GDM1 (cell line): ENCODE measurements at places on chromosomes 3 and 15.
A peak's percentile ranks its signal among the peaks of the same experiment; 100 is the strongest.

DNA sequence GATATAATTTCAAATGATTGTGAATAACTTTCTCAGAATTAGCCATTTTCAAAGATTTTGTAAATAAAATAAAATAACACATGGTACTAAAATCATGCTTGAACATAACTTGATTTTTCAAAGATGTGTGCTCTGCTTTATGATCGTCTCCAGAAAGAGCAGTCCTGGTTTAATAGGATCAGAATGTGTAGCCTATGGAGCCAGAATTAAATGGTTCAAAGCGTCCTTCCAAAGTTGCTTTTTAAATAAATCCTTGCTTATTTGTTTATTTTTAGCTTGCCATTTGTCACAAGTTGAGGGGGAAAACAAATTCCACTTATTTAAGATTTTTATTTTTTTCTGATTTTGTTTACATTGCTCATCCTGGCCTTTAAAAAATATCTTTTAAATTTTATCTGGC, 123.7 kb upstream of the SPRED1 start:
- DNase-seq: no peak

DNA sequence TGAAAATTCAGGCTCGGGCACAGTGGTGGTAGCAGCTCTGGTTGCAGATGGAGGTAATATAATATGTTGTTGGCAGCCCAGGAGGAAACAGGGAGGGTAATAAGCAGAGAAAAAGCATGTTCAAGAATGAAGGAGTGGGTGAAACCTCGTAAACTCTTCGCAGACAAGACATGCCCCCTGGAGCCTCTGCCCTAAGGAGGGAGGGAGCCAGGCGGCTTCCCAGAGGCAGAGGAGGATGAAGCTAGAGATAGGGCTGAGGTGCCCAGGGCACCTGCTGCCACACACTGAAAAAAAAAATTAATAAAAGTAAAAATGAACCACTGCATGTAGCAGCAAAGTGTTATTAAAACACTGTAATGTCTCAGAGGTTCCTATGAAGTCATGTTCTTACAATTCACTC, 137.3 kb downstream of the FOXP1 start:
- no peak for DNase-seq

- DNase-seq: no peak
These were observed 57.3 kb downstream of the LINGO1 start for GRCh38 chr15:77575203-77575934.

GRCh38 chr15:68704496-68705021, 116.1 kb downstream of the ANP32A start:
- no peak for DNase-seq

DNA sequence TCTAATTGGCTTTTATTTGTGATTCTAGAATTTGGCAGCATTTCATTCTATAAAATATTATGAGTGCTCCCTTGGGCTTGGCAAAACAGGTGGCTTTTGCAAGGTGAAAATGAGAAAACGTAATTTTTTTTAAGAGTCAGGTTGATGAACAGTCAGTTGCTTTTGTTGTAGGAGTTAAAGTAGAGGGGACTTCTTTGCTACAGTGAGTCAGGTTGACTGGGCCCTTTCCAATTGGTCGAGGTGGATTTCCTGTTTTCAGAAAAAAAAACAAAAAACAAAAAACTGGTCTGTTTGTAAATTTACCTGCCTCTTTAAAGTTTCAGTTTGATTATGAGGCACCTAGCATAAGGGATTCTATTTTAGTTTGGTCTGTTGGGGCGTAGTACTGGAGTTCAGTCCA, 1469.4 kb upstream of the GBE1 start:
- DNase-seq: no peak

- DNase-seq: peak; percentile 41
These were observed 25.8 kb downstream of the OXNAD1 start for GRCh38 chr3:16290827-16291196.

GRCh38 chr3:79737530-79737929, 30.3 kb downstream of the ROBO1 start:
- DNase-seq: no peak

DNA sequence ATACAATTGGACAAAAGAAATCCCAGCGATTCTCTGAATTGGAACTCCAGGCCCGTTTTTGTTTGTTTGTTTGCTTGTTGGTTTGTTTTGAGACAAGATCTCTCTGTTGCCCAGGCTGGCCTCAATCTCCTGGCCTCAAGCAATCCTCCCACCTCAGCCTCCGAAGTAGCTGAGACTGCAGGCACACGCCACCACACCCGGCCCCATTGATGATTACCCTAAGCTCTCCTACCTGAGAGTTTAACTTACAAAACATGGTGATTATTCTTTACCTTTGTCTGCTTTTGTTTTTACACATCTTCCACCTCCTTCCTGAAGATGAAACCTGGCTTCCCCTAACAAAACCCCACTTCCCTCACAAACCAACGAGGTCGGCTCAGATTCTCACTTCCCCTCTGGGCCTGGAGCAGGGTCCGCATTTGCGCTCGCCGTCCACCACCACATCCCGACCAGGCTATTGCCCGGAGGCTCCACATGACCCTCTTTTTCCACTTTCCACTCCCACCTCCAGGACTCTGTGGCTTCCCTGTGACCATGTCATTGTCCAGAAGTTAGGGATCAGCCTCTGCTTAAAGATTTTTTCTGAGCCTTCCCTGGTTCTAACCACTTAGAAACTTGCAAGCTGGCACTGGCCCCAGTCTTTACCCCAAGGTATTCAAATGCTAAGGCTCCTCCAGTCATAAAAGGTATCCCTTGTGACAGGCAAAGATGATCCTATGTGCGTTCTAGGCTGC, 14.8 kb downstream of the KLHL6 start:
- no peak for DNase-seq

DNA sequence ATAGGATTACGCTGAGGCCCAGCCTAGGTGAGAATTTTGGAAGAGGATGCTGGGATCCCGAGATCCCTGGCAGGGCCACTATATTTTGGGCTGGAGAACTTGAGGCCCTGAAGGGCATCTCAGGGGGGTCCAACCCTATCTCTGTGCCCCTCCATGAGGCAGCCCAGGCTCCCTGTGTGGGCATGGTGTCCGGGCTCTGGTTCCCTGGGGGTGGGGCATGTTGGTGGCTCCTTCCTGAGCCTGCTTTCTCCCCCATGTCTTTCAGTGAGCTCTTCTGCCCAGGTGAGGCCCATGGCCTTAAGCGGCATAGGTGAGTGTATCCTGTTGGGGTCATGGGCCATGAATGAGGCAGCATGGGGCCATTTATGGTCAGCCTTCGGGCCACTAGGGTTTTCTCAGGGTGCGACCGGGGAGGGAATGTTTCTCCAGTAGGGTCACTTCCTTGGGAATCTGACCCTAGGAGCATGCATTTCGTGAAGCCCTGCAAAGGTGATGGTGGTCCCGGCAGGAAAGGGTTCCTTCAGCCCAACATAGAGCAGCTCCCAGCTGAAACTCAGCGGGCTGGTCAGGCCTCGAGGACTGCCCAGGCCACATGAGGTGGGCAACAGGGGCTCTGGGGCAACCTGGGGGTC, 191.3 kb downstream of the UBE3A start:
- DNase-seq: no peak

GRCh38 chr3:153463895-153464294, 301.9 kb downstream of the RAP2B start:
- no peak for DNase-seq

DNA sequence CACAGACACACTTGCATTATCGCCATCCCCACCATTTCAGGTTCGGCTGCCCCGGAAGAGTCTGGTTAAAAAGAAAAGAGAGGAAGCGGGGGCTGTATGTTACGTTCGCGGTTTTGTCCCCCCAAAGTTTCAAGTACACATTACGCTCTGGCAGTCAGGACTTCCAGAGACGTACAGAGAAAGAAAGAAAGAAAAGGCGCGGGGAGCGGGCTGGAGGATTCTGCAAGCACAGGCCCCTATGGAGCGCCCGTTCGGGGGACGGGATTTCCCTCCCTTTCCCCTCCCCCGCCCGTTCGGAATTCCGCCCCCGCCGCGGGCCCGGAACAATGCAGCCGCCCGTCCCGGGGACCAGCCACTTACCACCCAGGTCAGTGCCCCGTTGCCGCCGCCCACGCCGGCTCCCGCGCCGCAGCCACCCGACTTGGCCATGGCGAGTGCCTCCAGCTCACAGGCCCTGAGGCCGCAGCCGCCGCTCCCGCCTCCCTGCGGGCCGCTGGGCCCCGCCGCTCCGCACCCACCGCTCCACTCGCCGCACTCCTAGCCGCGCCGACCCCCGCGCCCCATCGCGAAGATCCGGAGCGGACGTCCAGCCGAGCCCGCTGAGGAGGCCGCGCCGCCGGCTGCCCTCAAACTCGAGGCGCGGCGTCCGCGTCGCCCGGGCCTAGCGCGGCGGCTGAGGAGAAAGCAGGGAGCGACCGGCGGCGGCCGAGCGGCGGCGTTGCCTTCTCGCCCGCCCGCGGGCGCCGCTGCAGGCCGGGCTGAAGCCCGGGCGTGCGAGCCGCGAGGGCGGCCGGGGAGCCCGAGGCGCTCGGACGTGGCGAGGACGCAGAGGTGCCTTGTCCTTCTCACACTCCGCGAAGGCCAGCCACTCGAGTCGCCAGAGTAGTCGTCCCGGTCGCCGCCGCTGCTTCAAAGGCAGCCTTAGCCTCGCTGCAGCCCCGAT, 567 bp downstream of the TOP2B start:
- peak; percentile 18 for DNase-seq

- no peak for DNase-seq
These were observed 6.7 kb downstream of the BCL2L10 start for GRCh38 chr15:52105846-52106245.

DNA sequence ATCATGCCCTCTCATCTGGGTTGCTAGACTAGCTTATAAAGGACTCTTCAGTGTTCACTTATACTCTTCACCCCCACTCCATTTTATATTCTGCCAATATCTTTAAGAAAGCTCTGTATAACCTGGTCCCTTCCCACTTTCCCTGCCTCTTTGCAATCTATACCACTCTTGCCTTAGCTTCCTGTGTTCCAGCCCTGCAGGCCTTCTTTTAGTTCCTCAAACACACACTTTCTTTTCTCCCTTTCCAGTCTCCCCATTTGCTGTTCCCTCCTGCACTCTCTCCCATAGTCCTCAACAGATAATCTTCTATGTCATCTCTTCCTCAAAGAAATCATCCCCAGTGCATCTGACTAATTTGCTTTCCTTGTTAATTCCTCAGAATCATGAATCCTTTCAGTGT, 28.7 kb downstream of the SENP8 start:
- DNase-seq: no peak

GRCh38 chr3:36814066-36814717, 49.8 kb upstream of the DCLK3 start:
- DNase-seq: no peak

GRCh38 chr15:79598639-79599038, 166.5 kb downstream of the MINAR1 start:
- DNase-seq: no peak

- no peak for DNase-seq
These were observed 12.9 kb downstream of the DZIP3 start for GRCh38 chr3:108602249-108602934.

- DNase-seq: no peak
These were observed 273.0 kb downstream of the DIPK2A start for GRCh38 chr3:144244662-144245061.

DNA sequence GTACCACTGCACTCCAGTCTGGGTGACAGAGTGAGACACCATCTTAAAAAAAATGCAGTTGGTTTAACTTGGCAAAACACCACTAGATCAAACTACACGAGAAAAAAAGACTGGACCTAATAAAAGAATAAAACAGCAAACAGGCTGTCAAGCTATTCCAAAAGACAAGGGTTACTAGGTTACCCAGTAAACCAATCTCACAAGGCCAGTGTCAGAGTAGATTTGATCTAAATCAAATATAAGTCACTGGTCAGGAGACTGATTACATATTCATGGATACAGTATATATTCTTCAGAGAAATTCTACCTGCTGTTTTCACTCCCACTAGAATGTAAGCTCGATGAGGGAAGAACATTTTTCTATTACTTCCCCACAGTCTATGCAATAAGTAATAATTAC, 2.5 kb upstream of the GANC start:
- DNase-seq: no peak

- no peak for DNase-seq
These were observed 81.5 kb downstream of the CHST2 start for GRCh38 chr3:143201045-143201444.

DNA sequence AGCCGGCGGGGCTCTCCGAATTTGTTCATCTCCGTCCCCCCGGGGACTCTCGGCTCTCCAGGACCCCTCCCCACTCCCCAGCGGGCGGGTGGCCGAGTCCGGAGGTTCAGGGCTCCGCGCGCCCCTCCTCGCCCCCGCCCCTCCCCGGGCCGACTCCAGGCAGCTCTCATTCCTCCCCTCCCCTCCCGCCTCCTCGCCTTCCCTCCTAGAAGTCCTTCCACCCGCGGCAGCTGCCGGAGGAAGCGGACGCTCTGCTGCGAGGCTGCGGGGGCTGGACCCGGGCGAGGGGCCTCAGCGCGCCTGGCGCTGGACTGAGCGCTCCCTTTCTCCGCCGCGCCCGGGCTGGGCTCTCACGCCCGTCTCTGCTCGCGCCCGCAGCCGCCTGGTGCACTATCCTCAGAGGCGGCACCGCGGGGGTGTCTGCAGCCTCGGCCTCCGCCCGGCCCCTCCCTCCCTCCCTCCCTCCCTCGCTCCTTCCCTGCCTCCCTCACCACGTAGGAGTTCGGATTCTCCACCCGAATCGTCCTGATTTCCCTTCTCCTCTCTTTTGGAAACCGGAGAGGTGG, at the start of gene ROBO2:
Gene ROBO2, plus strand, starts transcription at position 494 of the 566 bp plus-strand sequence. CDS start 687 bp downstream, outside the sequence.
- DNase-seq: peak; percentile 19

GRCh38 chr3:134092208-134092701, 62.5 kb upstream of the SLCO2A1 start:
- no peak for DNase-seq

DNA sequence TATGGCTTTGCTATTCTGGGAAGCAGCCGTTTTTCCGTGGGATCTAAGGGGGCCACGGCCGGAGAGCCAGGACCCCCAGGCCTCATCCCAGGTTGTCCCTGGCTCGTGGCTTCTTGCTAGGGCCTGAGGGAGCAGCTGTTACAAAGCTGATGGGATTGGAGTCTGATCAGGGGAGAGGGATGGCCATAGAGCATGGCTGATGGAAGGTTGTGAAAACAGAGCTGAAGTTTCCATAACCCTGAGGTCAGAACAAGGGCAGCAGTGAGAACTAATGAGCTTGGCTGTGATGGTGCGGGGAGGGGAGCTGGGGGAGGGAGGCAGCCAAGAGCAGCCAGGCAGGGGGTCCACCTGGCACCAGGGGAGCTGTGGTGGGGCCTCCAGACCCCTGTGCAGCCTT, 63.0 kb downstream of the LINGO1 start:
- no peak for DNase-seq

DNA sequence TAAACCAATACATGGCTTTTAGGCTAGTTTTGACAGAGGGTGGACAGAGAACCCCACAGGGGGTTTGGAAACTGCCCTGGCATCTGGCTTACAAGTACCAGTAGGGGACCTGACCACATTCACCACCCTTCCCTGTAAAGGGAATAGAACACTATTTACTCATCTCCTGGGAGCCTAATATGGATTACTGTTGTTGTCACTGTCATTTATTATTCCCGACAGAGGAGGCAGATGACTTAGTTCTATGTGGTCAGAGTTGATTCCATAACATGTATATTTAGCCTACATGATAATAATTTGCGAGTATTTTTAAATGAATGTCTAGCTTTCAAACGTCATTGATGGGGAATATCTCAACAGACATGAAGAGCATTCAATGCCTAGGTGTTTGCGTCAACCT, 15.9 kb downstream of the ZBTB38 start:
- no peak for DNase-seq

- no peak for DNase-seq
These were observed 294.3 kb downstream of the CNTN4 start for GRCh38 chr3:2392981-2393380.
